Activated CD8-positive, alpha-beta T cell treated with anti-CD3 and anti-CD28 coated beads, Interleukin-2, amount 10 ng/mL, durations not matched to agents 7 days and 5 days (primary cell): ENCODE measurements at places on chromosomes 1 and 21.
A peak's percentile ranks its signal among the peaks of the same experiment; 100 is the strongest.

GRCh38 chr1:53469373-53469772 lies 10.2 kb downstream of the DMRTB1 start:
- no peak for DNase-seq

- no peak for DNase-seq
These were observed 49.7 kb downstream of the MYSM1 start for GRCh38 chr1:58650141-58650540.

GRCh38 chr1:100543640-100544039 lies 5.7 kb downstream of the GPR88 start:
- peak; percentile 58 for DNase-seq

DNA sequence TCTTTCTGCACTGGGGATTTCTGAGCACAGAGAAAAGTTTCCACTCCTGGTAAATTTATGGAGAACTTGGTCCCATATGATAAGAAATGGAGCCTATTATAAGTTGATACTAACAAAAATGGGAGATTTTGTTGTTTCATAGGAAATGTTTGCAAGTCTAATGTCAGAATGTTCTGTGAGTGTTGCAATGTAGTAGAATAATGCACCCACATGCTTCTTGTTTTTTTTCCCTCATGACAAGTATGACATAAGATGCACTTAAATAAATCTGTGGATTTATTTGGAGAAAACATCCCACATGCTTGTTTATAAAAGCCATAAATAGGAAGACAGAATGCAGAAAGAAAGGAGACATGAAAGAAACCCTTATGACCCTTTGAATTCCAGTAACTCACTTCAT lies 50.8 kb upstream of the KCNJ6 start:
- no peak for DNase-seq

GRCh38 chr1:88976235-88976634 lies 16.2 kb downstream of the KYAT3 start:
- no peak for DNase-seq

DNA sequence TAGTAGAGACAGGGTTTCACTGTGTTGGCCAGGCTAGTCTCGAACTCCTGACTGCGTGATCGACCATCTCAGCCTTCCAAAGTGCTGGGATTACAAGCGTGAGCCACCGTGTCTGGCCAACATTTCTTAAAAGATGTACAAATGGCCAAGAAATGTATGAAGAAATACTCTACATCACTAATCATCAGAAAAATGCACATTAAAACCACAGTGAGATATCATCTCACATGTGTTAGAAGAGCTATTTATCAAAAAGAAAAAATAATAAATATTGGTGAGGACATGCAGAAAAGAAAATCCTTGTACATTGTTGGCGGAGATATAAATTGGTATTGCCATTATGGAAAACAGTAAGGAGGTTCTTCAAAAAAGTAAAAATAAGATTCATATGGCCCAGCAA lies 33.6 kb upstream of the TNFSF18 start:
- no peak for DNase-seq

DNA sequence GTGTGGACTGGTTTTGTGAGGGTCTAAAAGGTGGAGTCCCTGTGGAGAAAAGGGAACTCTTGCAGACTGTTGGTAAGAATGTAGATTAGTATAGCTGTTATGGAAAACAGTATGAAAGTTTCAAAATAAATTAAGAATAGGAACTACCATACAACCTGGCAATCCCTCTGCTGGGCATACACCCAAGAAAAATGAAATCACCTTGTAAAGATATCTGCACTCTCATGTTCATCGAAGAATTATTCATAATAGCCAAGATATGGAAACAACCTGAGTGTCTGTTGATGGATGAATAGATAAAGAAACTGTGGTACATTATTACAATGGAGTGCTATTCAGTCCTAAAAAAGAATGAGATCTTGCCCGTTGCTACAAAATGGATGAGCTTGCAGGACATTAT lies 109.6 kb downstream of the TBX19 start:
- no peak for DNase-seq

DNA sequence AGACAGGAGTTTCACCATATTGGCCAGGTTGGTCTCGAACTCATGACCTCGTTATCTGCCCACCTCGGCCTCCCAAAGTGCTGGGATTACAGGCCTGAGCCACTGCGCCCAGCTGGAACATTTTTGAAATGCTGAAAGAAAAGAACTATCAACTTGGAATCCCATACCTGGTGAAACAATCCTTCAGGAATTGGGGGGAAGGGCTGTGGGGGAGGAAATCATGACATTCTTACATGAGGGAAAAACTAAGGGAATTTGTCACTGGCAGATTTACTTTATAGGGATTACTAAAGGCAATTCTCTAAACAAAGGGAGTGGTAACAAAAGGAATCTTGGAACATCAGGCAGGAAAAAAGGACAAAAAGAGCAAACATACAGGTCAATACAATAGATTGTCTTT lies 25.8 kb downstream of the NDUFS5 start:
- DNase-seq: no peak

DNA sequence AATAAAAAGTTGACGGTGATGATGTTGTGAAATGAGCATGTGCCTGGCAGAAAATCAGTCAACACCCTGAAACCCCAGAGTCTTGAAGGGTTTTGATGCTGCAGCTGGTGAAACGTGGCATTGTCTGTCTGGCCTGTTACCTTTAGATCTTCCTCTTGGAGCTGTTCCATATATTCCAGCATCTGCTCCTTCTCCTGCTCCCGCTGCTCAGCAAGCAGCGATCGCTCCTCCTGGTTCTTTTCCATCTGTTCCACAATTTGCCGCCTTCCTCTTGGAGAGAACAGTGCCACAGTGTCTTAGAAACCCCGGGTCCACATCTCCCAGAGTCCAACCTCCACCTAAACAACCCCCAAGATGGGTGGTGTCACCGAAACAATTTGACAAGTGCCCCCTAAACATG lies 15.7 kb downstream of the CFAP45 start:
- DNase-seq: no peak

DNA sequence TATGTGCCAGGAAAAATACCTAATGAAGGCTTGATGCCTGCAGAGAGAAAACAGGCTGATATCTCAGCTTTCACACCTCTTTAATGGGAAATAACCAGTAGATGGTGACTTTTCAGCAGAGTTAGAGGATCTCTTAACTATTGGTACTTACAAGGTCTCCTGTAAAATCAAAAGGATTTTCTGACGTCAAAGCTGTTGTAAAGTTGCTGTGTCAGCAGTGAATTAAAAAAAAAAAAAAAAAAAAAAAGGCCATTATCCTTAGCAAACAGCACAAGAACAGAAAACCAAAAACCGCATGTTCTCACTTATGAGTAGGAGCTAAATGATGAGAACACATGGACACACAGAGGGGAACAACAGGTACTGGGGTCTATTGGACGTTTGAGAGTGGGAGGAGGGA lies 349.1 kb downstream of the AMY1C start:
- DNase-seq: no peak

GRCh38 chr1:107139833-107140702 lies 771 bp upstream of the NTNG1 start:
- DNase-seq: peak; percentile 46

GRCh38 chr1:231806623-231807495 lies 180.3 kb downstream of the DISC1 start:
- DNase-seq: peak; percentile 44

DNA sequence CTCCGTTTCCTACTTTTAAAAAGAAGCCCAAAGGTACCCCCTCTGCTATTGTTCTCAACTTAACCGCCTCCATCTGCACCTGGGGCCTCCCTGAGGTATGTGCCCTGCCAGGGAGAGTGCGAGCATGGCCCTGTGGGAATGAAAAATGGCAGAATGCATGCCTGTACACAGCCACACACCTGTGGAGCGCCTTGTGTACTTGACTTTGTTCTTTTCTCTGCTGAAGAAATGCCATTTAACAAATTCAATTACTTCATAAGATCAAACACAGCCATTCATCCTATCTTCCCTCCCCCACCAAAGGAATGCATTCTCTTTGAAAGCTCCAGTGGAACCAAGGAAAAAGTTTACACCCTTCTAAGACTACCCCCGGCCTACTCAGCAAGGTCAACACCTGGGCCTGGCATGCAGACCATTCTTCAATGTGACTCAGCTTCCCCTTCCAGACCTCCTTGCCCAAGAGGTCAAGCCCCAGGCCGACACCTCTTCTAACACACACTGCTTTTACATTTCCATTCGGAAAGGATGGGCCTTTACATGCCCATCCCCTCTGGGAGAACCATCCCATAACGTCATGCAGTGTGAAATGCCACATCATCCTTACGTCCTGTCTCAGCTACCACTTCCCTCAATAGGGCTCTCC lies 123.7 kb downstream of the SMYD2 start:
- no peak for DNase-seq

DNA sequence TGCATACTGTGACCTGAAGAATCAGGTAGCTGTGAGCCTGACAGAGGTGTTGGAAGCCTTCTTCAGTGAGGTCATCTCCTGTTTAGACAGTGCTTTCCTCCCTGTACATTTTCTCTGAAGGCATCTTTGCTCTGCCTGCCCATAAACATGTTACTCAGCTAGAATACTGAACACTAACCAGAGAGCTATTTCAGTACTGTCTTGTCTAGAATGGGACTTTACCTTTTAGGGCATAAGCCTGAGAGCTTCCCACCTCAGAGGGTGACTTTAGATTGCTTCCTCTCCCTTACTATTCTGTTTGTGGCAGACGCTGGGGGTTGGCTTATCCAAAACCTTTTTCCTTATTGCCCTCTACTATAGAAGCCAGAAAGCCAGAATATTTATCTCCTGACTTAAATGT lies 23.3 kb upstream of the ZNF326 start:
- DNase-seq: no peak

DNA sequence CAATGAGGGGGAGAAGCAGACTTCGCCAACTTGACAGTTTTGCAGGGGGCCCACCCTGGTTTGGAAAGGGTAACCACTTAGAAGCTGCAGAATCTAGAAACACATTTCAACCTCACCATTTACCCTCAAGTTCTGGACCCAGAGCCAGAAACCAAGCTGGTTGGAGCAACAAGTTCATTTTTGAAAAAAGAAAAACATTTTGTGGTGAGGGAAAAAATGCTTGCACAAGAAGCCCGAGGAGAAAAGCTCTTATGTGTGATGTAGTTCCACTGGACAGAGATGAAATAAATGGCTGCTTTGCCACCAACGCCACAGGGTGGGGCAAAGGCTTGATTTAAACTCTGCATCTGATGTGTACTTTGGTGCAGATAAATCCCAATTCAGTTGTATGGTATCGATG lies 10.6 kb upstream of the NGF start:
- DNase-seq: no peak

- no peak for DNase-seq
These were observed 131.7 kb downstream of the PSMG1 start for GRCh38 chr21:39051588-39051949.

GRCh38 chr1:111497592-111497991 lies 5.8 kb downstream of the ADORA3 start:
- no peak for DNase-seq

GRCh38 chr1:76303340-76303717 lies 228.8 kb downstream of the ST6GALNAC3 start:
- no peak for DNase-seq

- DNase-seq: no peak
These were observed 424.3 kb upstream of the CXADR start for GRCh38 chr21:17088500-17088899.

DNA sequence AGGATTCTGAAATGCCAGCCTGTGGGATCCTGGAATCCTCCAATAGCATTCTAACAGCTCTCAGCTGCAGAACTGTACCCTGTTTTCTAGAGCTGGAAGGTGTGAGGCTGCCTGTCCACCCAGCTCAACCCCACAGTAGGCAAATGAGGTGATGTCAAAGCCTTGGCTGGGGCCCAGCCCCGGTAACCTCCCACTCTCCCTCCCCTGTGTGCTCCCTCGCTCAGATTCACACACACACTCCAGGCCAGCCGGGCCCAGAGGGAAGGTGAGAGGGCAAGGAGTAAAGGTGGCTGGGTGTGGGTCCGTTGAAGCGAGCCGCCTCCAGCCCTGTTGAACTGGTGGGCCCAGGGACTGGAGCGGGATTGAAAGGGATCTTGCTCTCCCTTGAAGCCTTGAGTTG lies at the start of gene BSND:
BSND (plus strand) TSS at position 257 of the 400 bp plus-strand sequence. CDS start 254 bp downstream, outside the sequence.
- no peak for DNase-seq

- DNase-seq: no peak
These were observed 49.7 kb upstream of the MACF1 start for GRCh38 chr1:39154553-39155421.

GRCh38 chr1:4512636-4513035 lies 141.8 kb upstream of the AJAP1 start:
- DNase-seq: no peak

GRCh38 chr21:42580793-42581321 lies 67.2 kb downstream of the SLC37A1 start:
- no peak for DNase-seq

DNA sequence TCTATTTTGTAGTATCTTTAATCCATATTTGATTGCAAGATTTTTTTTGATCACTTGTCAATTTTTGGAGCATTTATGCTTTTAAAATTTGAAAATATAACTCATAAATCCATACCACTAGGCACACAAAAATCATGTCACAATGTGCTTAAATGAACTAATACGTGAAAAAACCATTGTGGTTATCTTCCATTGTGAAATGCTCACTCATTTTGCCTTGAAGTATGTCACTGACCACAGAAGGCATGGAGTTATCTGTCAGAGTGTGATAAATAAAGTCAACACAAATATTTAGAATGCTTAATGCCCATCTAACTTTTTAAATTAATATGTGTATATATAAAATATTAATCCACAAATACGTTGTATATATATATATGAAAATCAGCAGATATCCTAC lies 347.2 kb downstream of the PTPRC start:
- DNase-seq: no peak

GRCh38 chr21:46098303-46099141 lies 610 bp downstream of the COL6A2 start:
- peak; percentile 20 for DNase-seq

DNA sequence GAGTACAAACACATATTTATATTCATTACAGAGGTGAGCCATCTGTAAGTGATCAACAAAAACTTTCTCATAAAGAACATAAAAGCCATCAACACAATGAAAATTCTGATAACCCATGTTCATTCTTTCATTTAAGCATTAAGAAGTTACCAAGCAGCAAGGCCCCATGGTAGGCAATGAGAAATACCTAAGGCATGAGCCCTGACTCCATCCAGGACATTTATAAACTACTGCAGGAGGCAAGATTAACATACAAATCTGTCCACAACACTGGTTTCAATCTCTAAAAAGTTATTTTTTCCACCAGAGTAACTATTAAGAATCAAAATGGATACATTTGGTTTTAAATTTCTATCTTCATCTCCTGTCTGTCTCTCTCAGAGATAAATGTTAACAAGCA lies 76.1 kb downstream of the SIPA1L2 start:
- no peak for DNase-seq

GRCh38 chr1:31976401-31976800 lies 37.3 kb upstream of the KHDRBS1 start:
- no peak for DNase-seq

- DNase-seq: peak; percentile 53
These were observed 1.1 kb downstream of the LUZP1 start for GRCh38 chr1:23167353-23168078.
